CD4-positive, CD25-positive, alpha-beta regulatory T cell (primary cell): ENCODE measurements at places on chromosomes 12 and 14.

GRCh38 chr12:111063295-111064026, 143.1 kb upstream of the MYL2 start:
- DNase-seq, result no peak

- no peak for DNase-seq
Observed at GRCh38 chr14:80049055-80049454, 162.2 kb downstream of the DIO2 start.

GRCh38 chr14:22882529-22883172, 371 bp upstream of the REM2 start:
- DNase-seq, result peak; percentile 38

- DNase-seq, result no peak
Observed at GRCh38 chr14:81408595-81408994, 8.5 kb upstream of the STON2 start.

DNA sequence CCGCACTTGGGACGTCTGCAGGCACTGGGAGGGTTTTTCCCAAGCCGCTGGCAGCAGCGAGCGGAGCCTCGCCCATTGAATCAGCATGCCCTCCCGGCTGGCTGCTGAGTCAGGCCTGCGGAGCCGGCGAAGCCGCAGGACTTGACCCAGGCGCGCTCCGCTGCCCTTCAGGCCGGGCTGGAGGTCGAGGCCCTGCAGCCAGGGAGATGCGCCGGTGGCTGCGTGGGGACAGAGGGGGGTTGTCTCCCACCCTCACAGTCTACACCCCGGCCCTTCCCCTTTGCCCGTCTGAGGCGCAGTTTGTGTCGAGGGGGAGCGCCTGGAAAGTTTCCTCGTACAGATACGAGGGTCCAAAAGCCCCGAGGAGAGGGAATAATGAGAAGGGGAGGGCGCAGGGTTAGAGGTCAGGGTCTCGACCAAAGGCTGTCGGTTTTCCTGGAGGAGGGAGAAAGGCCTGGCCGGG, 759 bp upstream of the KLC1 start:
- no peak for DNase-seq

DNA sequence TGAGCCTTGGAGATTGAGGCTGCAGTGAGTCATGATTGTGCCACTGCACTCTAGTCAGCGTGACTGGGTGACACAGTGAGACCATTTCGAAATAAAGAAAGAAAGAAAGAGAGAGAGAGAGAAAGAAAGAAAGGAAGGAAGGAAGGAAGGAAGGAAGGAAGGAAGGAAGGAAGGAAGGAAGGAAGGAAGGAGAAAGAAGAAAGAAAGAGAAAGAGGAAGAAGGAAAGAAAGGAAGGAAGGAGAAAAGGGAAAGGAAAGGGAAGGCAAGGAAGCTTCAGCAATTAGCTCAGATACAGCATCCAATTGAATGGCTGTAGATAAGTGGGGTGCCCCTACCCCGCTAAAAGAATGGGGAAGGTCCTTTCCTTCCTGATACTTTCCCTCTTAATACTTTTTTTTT, 9.5 kb upstream of the NAA30 start:
- no peak for DNase-seq

- DNase-seq, result no peak
Observed at GRCh38 chr12:47709237-47709636, 3.4 kb upstream of the RPAP3 start.

- DNase-seq, result no peak
Observed at GRCh38 chr14:80678436-80678835, 263.1 kb downstream of the CEP128 start.

DNA sequence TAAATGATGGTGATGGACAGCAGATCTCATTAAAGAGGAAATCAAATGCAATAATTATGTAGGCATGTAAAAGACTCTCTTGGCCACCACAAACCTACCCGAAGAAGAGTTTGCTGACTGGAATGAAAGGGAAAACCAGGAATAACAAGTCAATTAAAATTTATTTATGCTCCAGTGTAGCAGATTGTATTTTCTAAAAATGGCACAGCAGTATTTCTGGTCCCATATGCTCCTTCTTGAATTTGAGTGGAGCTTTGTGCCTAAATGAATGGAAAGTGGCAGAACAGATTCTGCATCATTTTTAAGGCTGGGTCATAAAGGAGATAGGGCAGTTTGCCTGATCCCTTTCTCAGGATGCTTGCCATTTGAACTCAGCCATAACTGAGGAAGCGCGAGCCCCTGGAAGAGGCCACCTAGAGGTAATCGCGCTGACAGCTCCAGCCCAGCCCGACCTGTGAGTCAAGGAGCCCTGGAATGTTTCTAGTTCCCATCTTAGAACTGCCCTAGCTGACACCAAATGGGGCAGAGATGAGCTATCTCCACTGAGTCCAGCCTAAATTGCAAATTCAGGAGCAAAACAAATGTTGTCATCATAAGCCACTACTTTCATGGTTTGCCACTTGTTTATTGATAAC, 229.2 kb upstream of the TMTC1 start:
- DNase-seq, result no peak

- DNase-seq, result no peak
Observed at GRCh38 chr12:6699989-6700645, 498 bp downstream of the PIANP start.

- no peak for DNase-seq
Observed at GRCh38 chr14:21219561-21220111, 49.6 kb downstream of the HNRNPC start.

DNA sequence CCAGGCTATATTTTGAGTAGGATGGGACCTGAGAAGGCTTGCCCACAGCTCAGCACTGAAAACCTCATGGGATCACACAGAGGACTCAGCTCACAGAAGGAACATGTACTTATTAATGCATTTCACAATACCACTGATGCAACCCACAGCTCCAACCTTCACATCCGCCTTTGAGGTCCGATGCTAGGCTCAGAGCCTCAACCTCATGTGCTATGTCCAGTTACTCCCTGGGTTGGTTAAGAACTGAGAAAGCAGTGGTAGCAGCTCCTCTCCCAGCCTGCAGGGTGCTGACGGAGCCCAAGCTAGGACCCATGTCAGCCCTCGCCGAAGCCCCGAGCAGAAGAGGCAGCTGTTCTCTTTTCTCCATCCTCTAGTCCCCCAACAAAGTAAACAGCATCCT, 52.9 kb downstream of the SPTB start:
- DNase-seq, result no peak

GRCh38 chr12:123602651-123603195, 824 bp downstream of the DDX55 start:
- no peak for DNase-seq

DNA sequence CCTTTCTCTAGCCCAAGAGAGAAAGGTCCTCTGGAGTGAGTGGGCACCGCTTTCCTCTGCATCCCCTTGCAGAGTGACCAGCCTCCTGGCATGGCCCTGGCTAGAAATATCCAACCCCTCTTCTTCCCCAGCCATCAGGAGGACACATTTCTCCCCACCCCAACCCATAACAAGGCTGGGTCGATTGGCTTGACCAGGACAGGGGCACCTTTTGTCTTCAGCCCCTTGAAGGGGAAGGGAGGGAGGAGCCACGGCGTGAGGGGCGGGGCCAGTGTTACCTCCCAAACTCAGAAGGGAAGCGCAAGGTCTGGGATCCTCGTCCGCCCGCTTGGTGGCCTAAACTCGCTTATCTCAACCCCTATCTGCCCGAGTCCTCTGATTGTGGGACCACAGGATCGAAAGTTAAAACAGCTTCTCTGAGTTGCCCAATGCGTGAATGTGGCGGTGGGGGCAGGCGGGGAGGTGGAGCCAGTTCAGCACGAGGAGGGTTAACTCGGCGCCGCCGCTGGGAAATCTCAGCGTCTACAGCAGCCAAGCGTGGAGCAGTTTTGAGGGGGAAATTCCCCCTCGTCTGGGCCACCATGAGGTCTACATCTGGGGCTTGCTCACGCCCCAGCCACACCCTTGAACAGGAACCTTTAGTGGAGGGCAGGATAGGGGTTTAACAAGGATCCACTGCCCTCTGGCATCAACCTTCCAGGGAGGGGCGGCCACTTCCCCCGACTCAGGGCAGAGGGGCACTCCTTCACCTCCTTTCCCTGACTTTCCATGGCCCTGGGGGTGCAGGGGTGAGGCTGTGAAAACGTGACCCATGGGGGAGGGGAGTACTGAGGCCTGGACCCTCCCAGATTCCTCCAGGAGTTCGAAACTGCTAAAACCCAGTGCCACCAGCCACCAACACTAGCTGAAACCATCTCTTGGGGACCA, 795 bp downstream of the STAT6 start:
- peak; percentile 71 for DNase-seq

DNA sequence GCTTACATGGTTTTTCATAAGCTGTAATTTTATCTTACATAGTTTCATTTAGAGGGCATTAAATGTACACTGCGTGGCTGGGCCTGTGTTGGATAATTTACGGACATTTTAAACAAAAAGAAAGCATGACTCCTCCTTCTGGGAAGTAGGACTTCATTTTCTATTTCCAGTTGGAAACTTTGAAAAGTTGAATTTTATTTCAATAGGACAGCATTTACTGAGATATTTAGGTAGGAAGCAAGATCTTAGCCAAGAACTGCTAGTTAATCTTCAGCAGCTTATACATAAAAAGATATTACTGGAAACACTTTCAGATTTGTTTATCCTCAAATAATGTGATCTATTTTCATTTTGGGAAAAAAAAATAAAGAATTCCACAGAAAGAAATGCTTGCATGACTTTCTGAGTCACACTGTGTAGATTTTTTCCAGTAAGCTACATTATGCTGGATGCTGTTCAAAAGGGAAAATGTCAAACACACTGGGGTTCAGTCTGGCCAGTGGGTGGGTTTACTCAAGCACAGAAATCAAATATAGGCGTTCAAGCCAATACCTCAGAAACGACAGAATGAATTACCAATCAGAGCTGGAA, 239.4 kb upstream of the KRR1 start:
- DNase-seq, result no peak

GRCh38 chr12:26122681-26123481, 2.0 kb downstream of the BHLHE41 start:
- DNase-seq, result no peak

DNA sequence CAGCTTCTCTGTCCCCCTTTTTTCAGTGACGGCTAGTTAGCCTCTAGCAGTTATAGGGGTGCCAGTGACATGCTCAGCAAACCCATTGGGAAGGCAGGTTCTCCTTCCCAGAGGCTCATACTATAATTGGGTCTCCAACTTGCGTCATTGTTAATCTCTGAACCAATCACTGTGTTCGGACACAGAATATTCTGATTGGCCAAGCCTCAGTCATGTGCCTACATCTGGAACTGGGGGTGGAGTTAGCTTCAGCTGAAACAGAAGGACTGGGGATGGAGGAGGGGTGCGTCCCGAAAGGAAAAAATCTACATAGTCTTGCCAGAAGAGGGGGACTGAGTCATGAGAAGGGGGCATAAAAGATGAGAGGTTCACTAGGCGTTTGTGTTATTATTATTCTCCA, 165.6 kb downstream of the SUDS3 start:
- no peak for DNase-seq

- DNase-seq, result no peak
Observed at GRCh38 chr12:67039995-67040860, 228.9 kb upstream of the CAND1 start.

GRCh38 chr12:51323317-51323960, 535 bp downstream of the BIN2 start:
- DNase-seq, result peak; percentile 63

GRCh38 chr14:64685371-64686281, 18.6 kb upstream of the PLEKHG3 start:
- DNase-seq, result no peak

GRCh38 chr14:64789696-64790095, 85.5 kb downstream of the PLEKHG3 start:
- DNase-seq, result no peak

- peak; percentile 34 for DNase-seq
Observed at GRCh38 chr12:118377021-118377883, 897 bp downstream of the SUDS3 start.

GRCh38 chr14:90499121-90499520, 102.3 kb downstream of the CALM1 start:
- DNase-seq, result no peak

- DNase-seq, result no peak
Observed at GRCh38 chr14:97298331-97298730, 501.1 kb downstream of the VRK1 start.

- DNase-seq, result no peak
Observed at GRCh38 chr14:32597771-32598170, 268.7 kb downstream of the AKAP6 start.

DNA sequence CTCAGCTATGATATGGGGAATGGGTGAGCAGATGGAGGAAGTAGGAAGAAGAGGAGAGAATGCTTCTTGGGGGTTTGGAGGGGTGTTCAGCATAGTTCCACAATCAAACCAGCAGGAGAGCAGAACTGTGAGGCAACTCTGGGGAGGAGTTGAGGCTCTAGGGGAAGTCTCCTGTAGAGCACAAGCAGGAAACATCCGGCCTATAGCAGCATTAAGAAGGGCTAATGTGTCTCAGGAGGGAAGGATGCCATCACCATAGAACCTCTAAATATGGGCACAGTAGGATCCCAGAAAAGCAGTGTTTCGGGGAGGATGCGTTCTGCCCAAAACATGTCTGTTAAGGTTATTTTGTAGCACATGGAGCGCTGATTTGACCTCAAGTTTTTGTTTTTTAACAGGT, 8.4 kb upstream of the SALL2 start:
- DNase-seq, result no peak

DNA sequence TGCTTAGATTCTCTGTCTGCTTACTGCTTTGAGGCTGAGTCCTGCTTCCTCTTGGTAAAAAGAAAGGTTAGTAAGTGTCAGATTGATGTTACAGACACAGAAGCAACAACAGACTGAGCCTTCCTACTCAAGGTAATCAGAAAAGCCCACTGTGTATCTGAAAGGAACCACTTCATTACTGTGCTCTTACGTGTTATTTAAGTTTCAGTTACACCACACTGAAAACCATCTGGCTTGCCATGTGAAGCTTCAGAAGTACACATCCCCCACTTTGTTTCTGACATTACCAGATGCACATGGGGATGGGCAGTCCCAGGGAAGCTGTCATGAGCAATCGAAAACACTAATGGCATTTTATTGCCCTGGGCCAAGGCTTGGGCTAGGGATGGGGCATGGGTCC, 1290.1 kb downstream of the AACS start:
- DNase-seq, result no peak

GRCh38 chr12:50097952-50098351, 5.9 kb upstream of the GPD1 start:
- no peak for DNase-seq

DNA sequence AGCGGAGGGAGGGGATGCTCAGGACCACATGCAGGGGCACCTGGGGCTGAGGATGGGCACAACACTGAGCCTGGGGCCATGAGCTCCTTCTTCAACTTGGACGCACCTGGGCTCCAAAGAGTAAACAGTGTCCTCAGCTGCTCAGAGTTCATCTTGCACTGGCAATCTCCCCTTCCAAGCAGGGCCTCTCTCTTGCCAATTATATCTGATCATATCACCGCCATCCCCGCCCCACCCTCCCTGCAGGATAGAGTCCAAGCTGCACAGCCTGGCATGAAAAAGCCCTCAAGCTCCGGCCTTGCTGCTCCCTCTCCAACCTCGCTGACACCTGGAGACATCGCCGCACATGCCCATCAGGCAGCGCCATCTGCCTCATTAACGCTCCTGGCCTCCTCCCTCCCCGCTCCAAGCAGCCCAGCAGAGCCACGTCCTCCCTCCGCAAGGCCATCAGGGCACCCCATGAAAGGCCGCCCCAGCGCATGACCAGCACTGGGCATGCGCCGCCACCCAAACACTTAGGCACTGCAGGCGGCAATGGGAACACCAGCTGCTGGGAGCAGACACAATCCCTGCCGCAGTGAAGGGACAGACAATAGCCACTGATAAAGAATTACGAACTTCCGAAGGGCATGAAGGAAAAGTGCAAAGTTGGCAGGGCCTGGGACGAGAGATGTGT, 88.8 kb downstream of the CHGA start:
- no peak for DNase-seq

- DNase-seq, result no peak
Observed at GRCh38 chr12:55760663-55761062, 17.7 kb downstream of the GDF11 start.

- DNase-seq, result no peak
Observed at GRCh38 chr12:131135786-131136538, 182.3 kb downstream of the ADGRD1 start.
